ENCODE measurements at places on chromosomes 16 and 17.

DNA sequence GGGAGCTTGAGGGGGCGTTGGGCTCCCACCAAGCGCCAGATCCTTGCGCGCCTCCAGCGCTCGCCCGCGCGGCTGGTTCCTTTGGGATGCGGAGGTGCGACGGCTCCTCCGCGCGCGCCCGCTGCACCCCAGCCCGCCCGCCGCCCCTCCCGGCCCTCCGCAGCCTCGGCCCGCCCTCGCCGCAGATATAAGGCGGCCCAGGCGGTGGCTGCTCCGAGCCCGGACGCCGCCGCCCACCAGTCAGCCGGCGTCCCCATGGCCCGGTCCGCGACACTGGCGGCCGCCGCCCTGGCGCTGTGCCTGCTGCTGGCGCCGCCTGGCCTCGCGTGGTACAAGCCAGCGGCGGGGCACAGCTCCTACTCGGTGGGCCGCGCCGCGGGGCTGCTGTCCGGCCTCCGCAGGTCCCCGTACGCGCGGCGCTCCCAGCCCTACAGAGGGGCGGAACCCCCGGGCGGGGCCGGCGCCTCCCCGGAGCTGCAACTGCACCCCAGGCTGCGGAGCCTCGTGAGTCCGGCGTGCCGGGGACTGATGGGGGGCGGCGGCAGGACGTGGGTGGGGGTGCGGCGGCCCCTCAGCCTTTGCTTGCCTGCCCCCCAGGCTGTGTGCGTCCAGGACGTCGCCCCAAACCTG, at the start of gene NPB:
Gene NPB, plus strand, starts transcription at position 216 of the 630 bp plus-strand sequence. Its CDS starts 40 bp downstream, at position 256.
- no peak for DNase-seq

DNA sequence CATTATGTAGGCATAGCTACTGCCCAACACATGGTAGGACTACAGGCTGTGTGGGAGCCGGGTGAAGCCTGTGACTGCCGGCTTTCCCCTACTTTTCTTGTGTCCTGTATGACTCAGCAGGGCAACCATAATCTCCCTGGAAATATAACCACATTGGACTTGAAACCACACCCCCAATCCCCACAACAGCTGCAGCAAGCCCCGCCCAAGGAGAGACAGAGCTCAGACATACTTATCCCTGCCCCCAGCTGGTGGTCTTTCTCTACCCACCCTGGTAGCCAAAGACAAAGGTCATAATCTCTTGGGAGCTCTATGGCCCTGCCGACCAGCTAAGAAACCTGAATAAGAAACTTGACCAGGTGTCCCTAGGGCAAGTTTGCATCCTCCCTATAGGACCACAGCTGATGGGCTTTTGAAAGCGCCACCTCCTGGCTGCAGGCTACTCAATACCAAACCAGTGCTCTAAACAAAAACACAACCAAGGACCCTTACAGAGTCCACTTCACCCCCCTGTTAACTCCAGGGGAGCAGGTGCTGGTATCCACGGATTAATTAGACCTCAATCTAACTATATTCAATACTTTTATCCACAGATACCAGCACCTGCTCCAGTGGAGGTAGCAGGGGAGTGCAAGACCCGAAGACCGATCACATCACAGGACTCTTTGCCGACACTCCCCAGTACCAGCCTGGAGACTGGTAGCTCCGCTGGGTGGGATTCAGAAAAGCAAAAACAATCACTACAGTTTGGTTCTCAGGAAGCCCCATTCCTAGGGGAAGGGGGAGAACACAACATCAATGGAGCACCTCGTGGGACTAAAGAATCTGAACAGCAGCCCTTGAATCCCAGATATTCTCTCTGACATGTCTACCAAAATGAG, 91.2 kb downstream of the IRX5 start:
- no peak for DNase-seq

GRCh38 chr17:81837641-81838040, 2.8 kb upstream of the PPP1R27 start:
- no peak for DNase-seq

- DNase-seq = no peak
Observed at GRCh38 chr16:81639931-81640680, 139.0 kb upstream of the PLCG2 start.

DNA sequence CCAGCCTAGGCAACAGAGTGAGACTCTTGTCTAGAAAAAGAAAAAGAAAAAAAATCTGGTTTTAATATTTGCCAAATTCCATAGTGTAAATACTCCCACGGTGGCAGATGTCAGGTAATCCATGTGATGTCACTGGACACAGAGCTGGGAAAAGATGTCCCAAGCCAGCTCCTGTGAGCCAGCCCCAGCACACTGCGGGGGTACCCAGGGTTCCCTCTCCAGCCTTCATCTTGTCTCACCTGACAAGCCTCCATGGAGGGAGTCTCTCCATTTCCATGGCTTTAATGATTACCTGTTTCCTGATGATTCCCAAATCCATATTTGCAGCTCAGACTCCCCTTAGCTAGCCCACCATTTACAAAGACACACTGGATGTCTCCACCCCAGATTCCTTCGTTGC, 4.6 kb downstream of the CD300LB start:
- no peak for DNase-seq

DNA sequence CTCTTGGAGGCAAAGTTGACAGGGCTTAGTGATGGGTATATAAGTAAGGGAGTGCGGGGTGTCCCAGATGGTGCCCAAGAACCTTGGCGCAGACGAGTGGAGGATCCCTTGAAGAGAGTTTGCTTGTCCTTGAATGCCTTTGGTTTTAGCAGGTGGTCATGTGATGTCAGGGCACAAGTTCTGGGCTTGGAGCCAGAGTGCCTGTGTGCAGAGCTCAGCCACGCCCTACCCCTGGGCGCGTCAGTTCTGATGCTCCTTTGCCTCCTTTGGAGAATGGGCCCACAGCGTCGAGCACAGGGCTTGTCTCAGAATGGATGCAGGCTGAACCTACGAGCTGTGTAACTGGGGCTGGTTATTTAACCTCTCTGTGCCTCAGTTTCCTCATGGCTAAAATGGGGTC, 412.2 kb upstream of the EEF2KMT start:
- no peak for DNase-seq

- DNase-seq = no peak
Observed at GRCh38 chr16:3696425-3697218, 20.7 kb downstream of the TRAP1 start.

- no peak for DNase-seq
Observed at GRCh38 chr17:47676199-47676472, 17.8 kb upstream of the TBKBP1 start.

- DNase-seq = no peak
Observed at GRCh38 chr17:60358606-60359225, 33.2 kb downstream of the USP32 start.

- DNase-seq = no peak
Observed at GRCh38 chr17:50564916-50565315, 4.4 kb downstream of the CACNA1G start.

GRCh38 chr16:30068750-30069610, 3.4 kb downstream of the ALDOA start:
- no peak for DNase-seq
